ENCODE measurements at places on chromosomes 2 and 18.

- no peak for DNase-seq
Observed at GRCh38 chr2:67083951-67084350, 313.2 kb upstream of the ETAA1 start.

DNA sequence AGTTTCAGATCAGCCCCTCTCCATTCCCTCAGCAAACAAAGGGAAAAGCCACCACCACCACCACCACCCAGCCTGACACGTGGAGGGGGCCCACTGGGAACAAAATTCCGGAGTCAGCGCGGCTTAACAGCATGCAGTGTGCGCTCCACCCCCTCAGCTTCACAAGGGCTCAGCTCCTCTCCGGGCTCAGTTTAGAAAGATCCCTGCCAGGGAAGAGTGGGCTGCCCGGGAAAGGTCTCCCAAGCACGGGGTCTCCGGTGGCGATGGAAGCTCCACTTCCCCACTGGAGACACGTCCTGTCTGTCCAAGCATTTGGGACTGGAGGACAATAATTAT is 55.7 kb downstream of the SNORC start:
- DNase-seq = no peak

DNA sequence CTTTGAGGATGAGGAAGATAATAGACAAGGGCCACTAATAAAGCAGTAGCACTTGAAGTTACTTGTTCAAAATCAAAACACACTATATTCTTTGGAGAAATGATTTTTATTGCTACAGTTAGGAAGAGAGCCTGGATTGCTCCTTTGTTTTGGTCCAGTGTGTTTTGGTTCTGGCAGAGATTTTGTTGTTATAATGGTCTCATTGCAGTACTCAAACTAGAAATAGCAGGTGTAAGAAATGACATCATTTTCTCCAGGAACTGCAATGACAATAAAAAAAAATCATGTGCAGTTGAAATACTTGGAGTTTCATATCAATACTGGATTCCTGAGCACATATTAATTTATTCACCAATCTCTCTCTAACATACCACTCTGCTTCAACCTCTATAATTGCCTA is 490.3 kb downstream of the CCDC85A start:
- no peak for DNase-seq

- no peak for DNase-seq
Observed at GRCh38 chr2:196266855-196267254, 95.5 kb upstream of the STK17B start.

DNA sequence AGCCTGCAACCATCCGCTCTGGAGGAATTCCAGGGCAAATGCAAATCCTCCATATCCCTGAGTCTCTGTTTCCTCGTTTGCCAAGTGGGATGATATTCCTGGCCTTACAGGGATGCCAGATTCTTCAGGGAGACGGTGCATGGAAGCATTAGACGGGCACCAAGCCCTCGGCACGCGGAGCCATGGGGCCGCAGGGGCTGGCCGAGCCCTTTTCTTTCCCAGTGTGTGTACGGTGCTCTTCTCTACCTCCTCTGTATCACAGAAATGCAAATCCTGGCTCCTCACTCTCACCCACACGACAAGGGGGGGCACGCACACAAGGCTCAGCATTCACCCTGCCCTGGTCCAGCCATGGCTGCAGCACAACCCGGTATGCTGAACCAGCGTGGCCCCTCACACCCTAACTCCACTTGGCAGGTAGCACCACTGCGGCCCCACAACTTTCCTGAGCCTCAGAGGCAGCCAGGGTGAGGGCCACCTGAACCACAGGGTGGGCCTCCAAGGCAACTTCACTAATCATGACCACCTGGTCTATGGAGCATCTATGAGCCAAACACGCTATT is 64.1 kb upstream of the SALL3 start:
- peak; percentile 33 for DNase-seq
